Left ventricle myocardium superior (tissue), 1 donor: ENCODE measurements at places on chromosomes 7 and 10. TPM values are rescaled to one million over a fixed set of nuclear protein-coding genes. Genes with fewer than 3 reads are reported as not detected.

VWDE gene
- not detected for total RNA-seq

TWIST1 gene
- 1.3 TPM for total RNA-seq

PVRIG gene
- total RNA-seq, result not detected

ACTA2 gene
- total RNA-seq, result 53.5 TPM

CYREN gene
- total RNA-seq, result 25.2 TPM

ADAM12 gene
- 0.35 TPM for total RNA-seq

CCL24 gene
- 0.47 TPM for total RNA-seq

CALML5 gene
- total RNA-seq, result not detected

TAS2R5 gene
- total RNA-seq, result not detected

VGF gene
- not detected for total RNA-seq

- no peak for DNase-seq
Measured at GRCh38 chr10:49596836-49597235, 13.3 kb upstream of the SLC18A3 start.

GRCh38 chr10:21512573-21513404, 12.7 kb downstream of the SKIDA1 start:
- no peak for DNase-seq

DNA sequence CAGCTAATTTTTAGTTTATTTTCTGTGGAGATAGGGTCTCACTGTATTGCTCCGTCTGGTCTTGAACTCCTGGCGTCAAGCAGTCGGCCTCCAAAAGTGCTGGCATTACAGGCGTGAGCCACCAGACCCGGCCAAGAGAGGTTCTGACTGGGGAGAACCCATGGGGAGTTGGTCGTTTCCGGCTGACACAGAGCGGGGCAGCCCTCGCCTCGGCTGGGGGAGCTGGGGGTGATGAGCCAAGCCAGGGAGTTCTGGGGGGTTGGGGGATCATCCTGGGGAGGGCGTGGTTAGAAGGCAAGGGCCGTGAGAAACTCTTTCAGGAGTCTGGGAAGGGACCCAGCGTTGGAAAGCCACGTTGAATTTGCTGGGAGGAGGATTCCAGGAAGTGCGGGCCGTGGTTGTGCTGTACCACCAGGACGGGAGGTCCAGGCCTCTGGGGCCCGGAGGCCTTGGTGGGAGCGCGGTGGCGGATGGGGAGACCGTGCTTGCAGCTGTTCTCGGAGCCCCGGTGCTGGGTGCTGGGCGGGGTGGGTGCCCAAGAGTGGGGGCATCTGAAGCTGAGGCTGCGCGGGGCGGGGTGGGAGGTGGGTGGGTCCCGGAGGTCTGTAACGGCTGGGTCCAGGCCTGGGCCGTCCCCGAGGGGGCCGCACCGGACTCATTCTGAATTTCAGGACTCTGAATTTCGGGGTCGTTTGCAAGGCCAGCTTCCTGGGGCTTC, 8.4 kb upstream of the ZNF853 start:
- DNase-seq, result no peak

DNA sequence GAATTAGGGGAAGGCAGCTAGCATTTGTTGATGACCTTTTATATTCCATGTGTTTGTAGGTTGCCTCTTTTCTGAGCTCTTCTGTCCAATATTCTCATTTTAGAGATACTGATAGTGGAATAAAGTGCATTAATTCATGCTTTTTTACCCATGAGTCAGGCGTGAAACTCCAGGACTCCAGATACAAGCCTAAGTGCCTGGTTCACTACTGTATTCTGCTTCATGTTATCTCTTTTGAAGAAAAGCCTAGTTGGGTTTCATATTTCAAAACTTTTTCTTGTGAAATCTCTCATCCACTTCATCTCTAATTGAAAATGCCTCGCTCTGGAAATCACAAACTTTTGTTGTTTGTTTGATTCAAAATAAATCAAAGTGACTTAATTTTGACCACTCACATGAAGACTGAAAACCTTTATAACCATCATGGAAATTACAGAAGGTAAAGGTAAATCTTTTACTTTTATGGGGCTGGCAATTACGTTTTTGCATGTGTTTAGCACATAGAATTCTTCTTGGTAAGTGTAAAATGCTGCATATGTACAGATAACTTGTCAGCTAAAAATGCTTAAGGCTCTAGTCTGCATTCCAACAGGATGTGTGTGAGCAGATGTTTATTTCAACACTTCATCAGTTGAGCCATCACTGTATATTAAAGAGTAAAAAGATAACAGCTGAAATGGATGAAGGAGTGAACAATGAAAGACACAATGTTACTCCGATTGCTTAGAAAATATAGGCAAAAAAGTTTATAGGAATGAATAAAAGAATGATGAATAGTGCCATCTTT, 961.8 kb upstream of the CELF2 start:
- no peak for DNase-seq

DNA sequence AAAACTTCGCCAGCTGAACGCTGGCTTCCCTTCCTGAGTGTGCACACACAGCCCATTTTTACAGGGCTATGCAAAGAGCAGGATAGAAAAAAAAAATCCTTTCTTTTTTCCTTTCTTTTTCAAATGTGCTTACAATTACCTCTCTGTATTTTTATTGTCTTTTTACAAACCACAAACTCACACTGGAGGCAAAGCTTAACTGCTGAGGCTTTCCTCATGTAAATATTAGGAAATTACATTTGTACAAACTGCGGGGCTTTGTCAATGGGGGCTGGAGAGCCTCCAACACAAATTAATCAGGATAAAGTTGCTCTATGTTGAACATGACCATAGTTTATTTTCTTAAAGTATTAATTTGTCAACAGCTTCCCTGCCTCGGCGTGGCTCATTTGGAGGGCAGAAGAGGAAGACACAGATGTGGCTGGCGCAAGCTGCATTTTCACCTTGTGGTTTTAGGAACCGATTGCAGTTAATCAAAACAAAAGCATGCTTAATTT, 411.7 kb upstream of the MKI67 start:
- no peak for DNase-seq

GRCh38 chr10:125120053-125120710, 40.2 kb downstream of the CTBP2 start:
- DNase-seq, result no peak

DNA sequence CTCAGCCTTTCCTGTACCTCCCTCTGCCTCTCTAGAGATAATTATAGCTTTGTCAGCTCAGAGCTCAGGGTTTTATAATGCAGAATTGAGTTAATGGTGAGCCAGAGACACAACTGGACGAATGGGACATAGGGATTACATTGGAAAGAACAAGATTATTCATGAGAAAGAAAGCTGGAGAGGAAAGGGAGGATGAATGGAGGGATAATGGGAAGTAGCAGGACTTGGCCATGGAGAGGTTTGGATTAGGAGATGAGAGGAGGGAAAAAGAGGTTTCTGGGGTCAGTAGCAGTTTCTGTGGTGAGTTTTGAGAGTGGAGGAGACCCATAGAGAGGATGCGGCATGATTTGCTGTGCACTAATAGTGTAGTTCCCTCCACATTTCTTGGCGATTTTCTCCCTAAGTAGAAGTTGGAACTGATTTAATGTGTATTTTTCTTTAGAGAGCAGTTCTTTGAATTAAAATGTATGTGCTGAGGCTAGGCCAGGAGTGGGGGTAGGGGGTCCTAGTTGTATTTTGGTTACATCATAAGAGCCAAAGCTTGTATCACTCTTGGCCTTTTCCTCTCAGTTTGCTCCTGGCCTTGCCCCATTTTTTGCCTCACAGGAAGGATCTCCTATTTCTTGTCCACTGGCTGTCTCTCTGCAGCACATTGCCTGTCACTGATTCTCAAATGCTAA, 107.4 kb downstream of the MKX start:
- no peak for DNase-seq

DNA sequence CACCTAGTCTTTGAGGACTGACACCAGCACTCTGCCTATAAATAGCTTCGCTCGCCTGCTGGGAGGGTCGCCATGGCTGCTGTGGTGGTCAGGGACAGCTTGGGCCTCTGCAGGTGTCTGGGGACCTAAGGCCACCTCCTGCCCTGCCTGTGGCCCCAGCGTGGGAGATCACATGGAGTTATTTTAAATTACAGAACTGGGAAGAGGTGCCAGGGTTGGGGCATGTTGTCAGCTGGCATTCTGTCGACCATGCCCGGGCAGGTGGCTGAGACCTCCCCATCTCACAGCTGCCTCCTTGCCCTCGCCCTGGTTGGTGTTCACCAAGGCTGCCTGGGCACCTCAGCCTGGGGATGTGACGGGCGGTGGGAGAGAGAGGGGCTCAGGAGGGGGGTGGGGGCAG, 18.1 kb downstream of the SHH start:
- no peak for DNase-seq

GRCh38 chr7:142720172-142720773, 29.0 kb upstream of the PRSS1 start:
- DNase-seq, result no peak

GRCh38 chr10:132539894-132540293, 2.3 kb downstream of the INPP5A start:
- DNase-seq, result no peak

DNA sequence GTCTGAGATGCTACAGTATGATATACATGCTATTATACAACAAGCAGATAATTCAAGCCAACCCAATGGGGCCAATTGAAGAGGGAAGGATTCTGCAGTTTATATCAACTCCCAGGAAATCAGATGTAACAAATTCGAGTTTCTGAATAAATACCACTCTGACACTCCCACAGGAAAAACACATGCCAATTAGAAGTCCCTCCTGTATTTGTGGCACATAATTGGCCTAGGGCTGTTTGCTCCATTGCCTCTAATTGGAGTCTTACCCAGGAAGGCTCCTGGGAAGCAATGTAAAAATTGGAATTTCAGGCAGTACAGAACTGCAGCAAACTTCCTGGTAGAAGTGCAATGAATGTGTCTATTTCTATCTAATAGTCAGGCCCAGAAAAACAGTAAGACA, 4.7 kb downstream of the PPA1 start:
- no peak for DNase-seq

DNA sequence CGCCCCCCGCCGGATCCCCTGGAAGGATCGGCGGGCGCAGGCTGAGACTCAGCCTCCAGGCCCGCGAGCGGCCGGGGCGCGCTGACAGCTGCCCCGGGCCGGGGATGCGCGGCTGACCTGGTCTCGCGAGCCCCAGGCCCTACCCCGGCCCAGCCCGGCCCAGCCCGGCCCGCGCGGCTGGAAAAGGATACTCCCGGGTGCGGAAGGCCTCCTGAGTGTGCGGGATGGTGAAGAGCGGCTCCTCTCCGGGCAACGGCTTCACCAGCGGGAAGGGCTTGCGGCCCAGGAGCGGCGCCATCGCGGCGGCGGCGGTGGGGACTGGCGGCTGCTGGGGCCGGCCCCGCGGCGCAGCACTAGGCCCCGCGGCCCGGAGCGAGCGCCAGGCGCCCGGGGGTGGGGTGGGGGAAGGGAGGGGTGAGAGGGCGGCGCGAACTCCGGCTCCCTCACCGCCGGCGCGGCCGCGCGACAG, 423 bp downstream of the BAZ1B start:
- DNase-seq, result peak; percentile 83

- DNase-seq, result no peak
Measured at GRCh38 chr7:12320987-12321647, 82.5 kb downstream of the VWDE start.

DNA sequence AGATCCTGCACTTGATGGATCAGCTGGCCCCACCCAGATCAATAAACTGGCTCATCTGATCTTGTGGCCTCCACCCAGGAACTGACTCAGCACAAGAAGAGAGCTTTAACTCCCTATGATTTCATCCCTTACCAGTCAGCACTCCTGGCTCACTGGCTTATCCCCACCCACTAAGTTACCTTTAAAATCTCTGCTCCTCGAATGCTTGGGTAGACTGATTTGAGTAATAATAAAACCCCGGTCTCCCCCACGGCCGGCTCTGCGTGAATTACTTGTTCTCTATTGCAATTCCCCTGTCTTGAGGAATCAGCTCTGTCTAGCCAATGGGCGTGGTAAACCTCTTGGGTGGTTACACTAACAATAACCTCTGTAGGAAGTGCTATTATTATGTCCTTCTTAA, 83.7 kb downstream of the MBL2 start:
- DNase-seq, result no peak

DNA sequence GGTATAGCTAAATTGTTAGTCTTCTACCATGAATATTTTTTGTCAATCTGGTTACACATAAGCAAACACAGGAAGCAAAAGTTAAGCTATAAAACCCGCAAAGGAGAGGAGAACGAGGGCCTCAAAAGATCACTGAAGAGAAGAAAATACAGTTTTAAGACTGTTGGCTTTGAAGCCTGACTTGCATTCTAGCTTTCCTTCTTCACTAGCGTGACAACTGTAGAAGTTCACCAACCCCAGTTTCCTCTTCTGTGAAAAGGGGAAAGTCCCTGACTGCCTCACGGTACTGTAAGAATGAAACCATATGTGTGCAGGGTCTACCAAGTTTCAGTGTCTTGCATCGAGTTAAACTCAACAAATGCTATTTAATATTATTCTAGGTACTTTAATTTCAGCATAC, 7.5 kb upstream of the LRRN3 start:
- no peak for DNase-seq

DNA sequence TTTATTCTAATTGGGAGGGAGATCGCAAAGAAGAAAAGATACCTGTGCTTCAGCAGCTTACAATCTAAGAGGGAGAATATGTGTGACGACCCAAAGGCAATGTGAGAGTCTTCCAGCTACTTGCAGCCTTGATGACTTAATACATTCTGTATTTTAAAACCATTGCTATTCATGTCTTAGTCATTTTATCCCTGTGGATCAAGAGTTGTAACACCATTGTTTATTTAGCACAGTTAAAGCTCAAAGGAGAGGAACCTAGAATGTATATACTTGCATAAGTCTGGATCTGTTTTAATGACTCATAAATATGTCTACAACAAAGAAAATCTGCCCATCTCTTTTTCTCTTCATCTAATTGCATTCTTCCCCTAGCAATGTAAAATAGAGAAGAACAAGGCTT, 117.9 kb upstream of the DLX6 start:
- DNase-seq, result no peak

DNA sequence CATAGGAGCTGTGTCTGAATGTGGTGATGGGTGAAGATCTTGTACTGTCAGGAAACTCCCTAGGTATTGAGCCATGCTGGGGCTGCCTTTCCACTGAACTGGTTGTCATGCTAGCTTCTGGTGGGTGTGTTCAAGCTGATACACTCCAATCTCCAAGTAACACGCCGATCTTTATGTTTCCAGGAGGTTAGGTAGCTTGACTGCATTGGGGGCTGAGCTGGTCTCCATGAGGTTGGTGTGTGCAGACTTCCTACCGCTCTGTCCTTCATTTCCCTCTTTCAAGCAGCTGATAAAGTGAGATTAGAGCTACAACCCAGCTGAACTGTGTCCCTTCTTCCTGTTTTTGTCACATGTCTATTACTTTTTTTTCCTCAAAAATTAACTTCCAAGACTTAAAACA, 265.5 kb downstream of the ANKRD30A start:
- no peak for DNase-seq

DNA sequence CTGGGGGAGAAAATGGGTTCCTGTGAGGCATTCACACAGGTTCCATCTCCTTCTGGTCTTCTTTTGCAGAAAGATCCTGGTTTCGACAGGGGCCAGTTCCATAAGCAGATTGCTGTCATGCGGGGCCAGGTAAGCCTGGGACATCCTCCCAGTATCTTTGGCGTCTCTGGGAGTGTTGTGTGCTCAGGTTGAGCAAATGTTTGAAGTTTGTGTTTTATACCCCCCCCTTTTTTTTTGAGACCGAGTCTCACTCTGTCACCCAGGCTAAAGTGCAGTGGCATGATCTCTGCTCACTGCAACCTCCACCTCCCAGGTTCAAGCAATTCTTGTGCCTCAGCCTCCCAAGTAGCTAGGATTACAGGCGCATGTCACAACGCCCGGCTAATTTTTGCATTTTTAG, 20.0 kb downstream of the AVPI1 start:
- DNase-seq, result no peak

GRCh38 chr10:89295597-89295996, 6.2 kb upstream of the IFIT2 start:
- no peak for DNase-seq
